Skin of body (tissue), 3 donors: ENCODE measurements at places on chromosomes 3 and 15. TPM values are rescaled to one million over a fixed set of nuclear protein-coding genes. Genes with fewer than 3 reads are reported as not detected.

The RTP3 gene
- not detected for total RNA-seq

The COL7A1 gene
- 71.4 TPM for total RNA-seq

The KLHL6 gene
- 3.1 TPM for total RNA-seq

The ZNF445 gene
- total RNA-seq = 14.9 TPM

The SCAANT1 gene
- not detected for total RNA-seq

The MUC4 gene
- total RNA-seq = 0.30 TPM

The CHRD gene
- total RNA-seq = 31.3 TPM

- no peak for DNase-seq
These were observed 21.1 kb upstream of the SATB1 start for GRCh38 chr3:18446149-18446825.

GRCh38 chr3:185733980-185734724 lies 90.7 kb downstream of the IGF2BP2 start:
- DNase-seq = no peak

DNA sequence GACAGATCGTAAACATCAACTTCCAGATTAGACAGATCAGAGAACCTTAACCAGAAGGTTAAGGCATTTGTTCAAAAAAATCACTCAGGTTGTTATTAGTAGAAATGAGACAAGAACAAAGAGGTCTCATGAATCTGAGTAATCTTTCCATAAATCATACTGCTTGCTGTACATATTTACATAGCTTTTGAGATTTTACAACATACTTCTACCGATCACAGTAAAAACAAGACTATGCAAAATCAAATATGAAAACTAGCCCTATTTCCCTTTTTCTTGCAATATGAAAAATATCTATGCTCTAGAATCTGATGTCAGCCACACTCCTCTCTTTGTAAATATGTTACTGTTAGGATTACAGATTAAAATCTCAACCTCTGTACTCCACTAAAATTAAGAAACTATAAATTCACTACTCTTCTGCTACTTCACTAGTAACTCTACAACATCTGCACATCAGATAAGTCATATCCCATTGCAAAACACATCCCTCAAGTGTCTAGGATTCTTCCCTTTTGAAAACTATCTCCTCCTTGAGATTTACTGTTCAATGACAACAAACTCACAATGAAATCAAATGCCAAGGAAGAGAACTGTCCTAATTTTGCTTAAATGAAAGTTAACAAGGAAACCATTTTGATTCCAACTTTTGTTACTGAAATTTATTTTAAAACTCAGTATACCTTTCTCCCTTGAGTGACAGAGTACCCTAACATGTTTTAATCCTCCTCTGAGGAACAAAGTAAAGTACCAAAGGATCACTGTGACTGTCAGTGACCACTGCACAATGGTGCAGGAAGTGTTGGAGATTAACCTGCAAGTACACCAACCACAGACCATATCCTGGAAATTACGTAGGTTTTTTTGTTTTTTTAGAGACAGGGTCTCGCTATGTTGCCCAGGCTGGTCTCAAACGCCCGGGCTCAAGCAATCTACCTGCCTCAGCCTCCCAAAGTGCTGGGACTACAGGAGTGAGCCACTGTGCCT lies 12.8 kb downstream of the DCUN1D1 start:
- no peak for DNase-seq

DNA sequence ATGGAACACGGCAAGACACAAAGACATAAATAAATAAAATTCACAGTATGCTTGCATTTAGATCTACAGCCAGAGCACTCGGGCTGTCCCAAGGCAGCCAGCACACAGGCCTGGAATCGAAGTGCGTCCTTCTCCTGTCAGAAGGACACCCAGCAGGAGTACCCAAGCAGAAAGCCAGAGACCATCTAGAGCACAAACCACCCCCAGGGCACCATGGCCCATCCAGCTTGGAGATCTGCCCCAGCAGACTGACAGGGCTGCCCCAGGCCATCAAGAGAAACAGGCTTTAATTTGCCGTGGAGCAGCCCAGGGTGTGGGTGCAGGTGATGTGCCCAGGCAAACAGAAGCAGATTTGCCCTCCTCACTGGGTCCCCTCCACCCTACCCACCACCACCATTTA lies 7.8 kb upstream of the SPATA12 start:
- DNase-seq = no peak

GRCh38 chr3:71101626-71102025 lies 481.9 kb downstream of the FOXP1 start:
- no peak for DNase-seq

- no peak for DNase-seq
These were observed 17.8 kb downstream of the RUBCN start for GRCh38 chr3:197718891-197719290.

DNA sequence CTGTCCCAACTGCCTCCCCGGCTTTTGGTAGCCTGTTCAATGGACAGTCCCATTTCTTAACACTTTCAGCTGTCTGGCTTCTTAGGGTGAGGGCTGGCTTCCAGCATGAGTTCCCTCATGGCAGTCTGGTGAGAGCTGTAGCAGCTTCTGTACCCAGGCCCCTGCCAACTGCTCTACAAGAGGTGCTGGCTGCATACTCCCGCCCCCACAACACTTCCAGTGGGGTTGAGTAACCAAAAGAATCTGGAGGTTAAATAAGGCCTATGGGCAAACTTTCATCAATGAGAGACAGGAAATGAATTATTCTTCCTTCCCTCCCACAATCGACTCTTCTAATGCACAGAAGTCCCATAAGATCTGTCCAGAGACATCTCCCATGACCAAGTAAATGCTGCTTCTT lies 145.0 kb downstream of the NEK10 start:
- no peak for DNase-seq

GRCh38 chr3:85498177-85498576 lies 539.4 kb downstream of the CADM2 start:
- no peak for DNase-seq

GRCh38 chr3:136353461-136353860 lies 103.3 kb downstream of the PCCB start:
- DNase-seq = no peak

DNA sequence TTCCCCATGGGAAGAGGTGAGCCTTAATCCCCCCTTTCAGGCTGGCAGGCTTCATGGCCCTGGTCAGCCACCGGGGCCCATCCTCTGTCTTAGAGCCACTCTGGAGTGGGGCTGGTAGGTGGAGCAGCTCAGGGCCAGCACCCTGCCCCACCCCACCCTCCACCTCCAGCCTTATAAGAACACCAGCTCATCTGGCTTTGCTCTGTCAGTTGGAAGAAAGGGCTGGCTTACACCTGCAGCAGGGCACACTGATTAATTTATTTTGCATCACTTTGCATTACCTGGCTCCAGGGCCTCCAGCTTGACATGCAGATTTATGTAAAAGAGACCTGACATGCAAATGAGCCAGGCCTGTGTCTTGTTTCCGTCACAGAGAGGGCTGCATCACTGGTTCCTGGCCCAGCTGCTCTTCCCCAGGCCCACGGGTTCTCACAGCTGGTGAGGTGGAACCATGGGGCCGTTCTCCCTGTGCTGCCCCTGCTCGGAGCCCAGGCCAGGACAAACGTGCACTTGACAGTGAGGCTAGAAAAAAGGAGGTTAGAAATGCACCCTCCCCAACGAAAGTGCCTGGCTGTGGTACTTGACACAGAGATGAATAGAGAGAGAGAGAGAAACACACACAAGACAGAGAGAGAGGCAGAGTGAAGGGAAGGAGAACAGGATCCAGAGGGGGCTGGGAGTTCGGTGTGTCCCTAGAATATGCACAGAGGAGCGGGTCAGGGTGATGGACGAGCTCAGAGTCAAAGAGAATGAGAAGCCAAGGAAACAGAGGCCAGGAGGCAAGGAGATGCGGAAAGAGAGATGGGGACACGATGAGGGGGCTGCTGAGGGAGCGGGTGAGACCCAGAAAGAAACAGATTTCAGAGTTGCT lies 44.5 kb upstream of the MAGEF1 start:
- DNase-seq = peak; percentile 66

DNA sequence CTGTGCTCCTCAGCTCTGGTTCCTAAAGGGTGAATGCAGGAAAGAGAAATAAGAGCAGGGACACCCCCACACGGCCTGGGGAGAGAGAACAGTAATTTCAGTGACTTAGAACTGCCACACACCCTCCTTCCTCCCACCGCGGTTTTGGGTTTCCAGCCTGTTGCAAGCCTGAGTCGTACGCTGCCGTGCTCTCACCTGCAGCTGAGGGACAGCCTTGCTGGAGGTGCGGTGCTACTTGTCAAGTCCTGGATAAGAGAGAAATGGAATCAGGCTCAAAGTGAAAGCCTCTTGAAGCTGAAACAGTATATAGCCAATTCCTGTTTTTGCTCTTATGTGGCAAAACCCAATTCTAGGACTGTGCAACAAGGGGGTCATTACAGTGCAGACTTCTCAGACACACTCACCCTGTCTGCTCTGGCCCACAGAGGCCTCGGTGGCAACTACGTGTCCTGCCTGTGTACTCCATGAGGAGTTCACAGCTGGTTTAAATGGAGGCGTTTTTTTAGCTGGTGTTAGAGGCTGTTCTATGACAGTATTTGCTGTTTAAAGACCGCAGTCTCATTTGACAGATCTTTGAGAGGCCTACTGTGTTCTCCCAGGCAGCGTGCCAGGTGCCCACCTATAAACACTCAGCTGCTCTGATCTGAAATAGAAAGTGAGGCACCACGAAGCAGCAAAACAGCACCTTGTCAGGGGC lies 42.9 kb downstream of the TBC1D2B start:
- DNase-seq = no peak

DNA sequence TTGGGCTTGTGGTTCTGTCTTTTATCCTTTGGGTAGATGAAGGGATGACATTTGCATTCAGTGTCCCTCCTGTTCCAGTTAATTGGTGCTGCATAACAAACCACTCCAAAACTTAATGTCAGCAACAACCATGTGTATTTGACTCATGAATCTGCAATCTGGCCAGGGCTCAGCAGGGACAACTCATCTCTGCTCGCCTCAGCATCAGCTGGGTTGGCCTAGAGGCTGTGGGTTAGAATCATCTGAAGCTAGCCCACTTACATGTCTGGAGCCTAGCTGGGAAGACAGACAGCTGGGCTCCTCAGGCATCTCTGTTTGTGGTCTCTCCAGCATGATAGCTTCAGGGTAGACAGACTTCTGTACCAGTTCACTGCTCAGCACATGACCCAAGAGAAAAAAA lies 92.0 kb downstream of the TMEM108 start:
- DNase-seq = no peak

DNA sequence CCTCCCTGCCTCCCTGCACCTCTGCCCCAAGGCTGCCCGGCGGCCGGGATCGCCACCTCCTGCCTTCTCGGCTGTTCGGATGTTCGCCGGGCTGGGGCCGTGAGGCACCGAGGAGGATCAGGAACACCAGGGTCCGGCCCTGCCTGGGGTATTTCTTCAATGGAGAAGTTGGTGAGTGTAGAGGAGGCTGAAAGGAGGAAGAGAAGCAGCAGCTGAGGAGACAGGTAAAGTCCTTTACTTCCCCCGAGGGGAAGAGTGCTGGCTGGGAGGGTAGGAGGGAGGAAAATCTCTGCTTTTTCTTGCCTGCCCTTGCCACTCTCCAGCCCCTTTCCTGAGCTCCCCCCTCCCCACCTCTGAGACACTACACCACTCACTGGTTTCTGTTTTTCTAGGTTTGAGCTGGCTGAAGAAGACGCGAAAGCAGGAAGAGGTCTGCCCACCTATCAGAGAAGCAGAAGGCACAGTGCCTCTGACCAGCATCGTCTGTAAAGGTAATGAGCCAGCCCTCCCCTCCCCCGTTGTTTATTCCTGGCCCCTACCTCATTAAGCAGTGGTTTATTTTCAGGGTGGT lies 519 bp downstream of the ASB7 start:
- DNase-seq = peak; percentile 32

DNA sequence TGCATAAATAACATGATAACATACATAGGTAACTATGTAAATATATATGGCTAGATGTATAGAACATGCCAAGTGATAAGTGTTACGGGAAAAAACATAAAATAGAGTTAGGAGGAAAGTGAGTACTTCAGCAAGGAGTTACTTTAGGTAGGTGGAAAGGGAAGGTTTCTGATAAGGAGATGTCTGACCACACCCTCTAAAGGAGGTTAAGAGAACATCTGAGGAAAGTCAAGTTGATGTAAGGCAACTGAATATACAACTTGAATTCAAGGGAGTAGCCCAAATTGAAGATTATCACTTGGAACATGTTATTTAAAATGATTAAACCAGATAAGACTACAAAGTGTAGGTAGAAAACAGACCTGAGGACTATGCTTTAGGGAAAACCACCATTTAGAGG lies 13.8 kb downstream of the PIERCE2 start:
- no peak for DNase-seq

DNA sequence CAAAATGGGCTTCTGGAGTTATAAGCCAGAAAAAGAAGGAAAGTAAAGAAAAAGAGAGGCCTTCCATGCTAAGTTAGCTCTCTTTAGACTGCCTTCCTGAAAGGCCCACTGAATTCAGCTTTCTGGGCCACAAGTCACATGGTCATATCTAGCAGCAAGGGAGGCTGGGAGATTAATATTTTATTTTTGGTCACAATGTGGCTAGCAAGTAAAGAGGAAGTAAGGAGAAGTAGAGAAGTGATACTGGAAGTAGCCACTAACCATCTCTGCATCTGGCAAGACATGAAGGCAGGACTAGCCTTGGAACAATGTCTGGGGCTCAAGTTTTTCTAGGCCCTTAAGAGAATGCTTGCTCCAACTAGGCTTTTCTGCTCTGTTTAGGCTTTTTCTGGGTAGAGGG lies 81.8 kb upstream of the UBE2E1 start:
- no peak for DNase-seq

DNA sequence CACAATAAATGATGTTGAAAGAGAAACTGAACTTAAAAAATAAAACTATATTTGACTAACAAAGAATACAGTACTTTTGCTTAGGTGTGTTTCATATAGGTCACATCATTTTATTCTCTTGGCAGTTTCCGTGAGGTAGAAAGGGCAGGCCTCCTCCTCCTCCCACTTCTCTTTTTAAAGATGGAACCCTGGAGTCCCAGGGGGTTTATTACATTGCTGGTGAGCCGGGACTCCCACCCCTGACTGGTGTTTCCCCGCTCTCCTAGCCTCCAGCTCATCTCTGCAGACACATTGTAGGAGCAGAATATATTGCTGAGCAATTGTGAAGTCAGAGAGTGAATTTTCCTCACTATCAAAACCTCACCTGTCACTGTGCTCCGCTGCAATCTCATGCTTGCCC lies 30.0 kb downstream of the ZDHHC23 start:
- no peak for DNase-seq

GRCh38 chr15:81723701-81724100 lies 322.1 kb downstream of the MEX3B start:
- DNase-seq = peak; percentile 98

DNA sequence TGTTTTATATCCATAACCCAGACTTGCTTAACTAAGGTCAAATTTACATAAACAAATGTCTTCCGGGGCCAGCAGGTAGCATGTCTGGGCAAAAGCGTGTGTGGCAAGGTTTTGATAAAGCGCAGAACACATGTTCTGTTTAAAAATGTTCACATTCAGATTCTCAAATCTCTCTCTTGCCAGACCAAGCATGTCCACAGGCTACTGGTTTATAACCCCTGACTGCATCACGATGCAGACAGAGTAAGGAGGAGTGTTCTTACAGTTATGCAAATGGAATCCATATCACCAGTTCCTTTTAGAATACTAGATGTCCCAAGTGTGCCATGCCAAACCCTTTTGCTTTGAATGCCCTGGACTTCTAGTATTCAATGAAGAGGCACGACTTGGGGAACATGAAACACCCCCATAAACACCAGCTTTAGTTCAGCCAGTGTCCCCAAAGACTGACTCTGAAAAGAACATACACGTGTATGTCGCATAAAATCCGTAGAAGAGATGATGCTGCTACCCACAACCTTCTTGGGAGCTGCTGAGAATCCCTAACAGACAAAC lies 412.0 kb downstream of the CNTN4 start:
- DNase-seq = no peak

GRCh38 chr3:158260392-158260791 lies 150.5 kb downstream of the RSRC1 start:
- no peak for DNase-seq

- no peak for DNase-seq
These were observed 47.8 kb downstream of the LRRK1 start for GRCh38 chr15:100966997-100967396.
